ENCODE measurements at places on chromosomes 3 and 15.
A peak's percentile ranks its signal among the peaks of the same experiment; 100 is the strongest.

DNA sequence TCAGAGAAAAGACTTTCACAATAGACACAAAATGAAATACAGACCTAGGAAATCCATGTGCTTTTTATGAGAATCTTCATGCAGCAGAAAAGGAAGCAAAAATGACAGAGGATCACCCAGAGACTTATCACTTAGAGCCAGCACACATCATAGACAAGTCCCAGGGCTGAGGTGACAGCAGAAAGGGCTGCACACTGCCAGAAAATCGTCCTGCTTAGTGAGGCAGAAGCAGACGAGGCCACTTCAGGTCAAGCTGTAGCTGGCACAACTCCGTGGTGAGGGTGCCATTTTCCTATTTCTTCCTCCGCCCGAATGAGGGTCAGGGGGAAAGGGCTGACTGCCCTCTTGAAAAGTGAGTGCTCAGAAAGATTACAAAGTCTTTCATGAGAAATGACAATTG, 95.9 kb upstream of the TNIK start:
- no peak for DNase-seq

GRCh38 chr3:115330430-115330829, 183.3 kb upstream of the ZBTB20 start:
- no peak for DNase-seq

DNA sequence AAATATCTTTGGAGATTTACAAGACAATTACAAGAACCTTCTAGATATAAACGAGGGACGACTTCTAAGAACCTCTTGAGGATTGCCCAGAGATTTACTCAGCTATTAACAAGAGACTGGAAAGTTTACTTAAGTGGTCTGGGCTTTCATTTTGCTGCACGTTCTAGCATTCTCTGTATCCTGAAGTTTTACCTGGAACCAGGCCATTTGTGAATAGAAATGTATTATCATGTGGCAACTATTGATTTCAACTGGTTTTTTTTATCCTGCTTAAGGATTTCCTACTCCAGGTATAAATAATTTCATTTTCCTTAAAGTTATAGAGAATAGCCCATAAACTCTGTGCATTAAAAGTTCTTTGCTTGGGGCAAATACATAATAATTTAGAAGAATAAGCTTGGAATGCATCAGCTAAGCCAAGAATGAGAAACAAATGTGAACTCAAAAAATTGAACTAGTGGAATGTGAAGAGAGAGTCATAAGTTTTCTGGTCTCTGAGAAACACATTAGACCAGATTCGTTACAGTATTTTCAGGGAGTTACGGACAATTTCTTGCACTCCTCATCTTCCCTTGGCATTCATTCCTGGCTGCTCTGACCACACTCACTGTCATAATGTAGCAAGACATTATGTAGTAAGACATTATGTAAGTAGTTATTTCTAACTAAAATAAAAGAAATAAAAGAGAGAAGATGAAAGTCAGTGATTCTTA, 1.3 kb downstream of the AQP9 start:
- DNase-seq = no peak

DNA sequence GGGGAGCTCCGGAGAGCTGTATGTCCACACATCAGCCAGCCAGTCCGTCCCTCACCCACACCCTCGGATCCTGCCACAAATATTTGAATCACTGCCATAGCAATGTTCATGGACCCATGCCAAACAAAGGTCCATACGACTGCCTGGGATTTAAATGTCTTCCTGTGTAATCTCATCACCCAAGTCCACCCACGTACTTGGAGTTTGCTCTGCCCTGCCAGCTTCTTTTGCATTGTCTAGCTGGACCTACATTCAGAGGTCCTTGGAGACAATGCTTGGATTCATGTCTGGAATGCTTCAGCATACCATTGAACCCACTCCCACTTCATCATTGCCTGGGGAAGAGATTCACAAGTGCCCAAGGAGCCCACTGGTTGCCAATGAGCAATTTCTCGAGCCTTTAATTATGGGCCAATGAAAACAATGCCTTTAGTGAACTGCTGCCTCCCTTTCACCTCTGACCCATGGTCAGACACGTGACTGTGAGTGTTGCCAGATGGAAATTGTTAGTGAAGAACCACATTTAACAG, 90.4 kb upstream of the PHLDB2 start:
- no peak for DNase-seq

DNA sequence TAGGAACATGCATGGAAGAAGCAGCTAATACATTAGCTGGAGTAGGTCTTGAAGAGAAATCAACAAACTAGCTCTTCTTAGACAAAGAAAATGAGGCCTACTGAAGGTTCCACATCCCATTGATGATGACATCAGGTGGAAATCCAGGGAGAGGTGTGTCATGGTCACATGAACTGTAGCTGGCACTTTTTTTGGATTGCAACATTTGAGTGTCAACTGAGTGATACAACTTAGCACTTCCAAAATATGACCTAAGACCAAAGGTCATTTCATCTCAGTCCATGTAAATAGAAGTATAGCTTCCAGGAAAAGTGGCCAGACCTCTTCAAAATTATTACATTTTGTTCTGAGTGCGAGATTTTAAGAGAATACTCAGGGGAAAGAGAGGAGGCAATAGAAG, 117.2 kb upstream of the MEIS2 start:
- DNase-seq = no peak

GRCh38 chr15:60476713-60477112, 2.2 kb downstream of the ICE2 start:
- no peak for DNase-seq

GRCh38 chr15:92385096-92385495, 8.6 kb upstream of the ST8SIA2 start:
- no peak for DNase-seq

DNA sequence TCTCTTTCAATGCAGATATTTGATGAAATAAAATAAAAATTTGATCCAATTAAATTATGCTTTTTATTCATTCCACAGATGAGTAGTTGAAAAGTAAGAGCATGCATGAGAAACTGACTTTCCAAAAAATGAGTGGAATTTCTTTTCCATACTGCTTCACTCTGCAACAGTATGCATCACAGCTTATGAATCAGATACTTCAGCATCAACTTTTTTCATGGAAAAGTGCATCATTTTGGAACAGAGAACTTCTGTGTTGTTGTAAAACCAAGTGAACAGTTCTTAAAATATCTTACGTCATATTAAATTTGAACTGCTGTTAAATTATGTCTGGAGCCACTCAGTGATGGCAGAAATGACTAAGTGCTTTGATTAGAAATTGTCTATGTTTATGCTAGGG, 16.7 kb upstream of the SLC7A14 start:
- DNase-seq = no peak

DNA sequence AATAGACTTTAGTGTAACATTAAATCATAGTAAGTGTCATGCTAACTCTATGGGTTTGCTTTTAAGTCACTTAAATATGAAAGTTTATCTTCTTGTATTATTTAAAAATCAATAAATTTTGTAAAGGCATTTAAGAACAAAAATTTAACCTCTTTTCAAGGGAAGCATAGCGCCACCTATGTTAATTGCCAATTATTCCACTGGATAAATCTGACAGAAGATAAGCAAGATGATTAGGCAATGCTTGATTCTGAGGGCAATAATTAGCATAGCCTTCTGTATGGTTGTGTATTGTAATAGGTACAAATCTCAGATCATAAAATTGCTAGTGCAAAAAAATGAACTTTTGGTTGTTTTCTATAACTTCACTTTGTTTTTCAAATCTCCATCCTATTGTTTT, 560.1 kb downstream of the GRM7 start:
- DNase-seq = no peak

- DNase-seq = no peak
These were observed 17.0 kb upstream of the RPL29 start for GRCh38 chr3:52012699-52013098.

- no peak for DNase-seq
These were observed 44.0 kb downstream of the GASK1A start for GRCh38 chr3:43023066-43023465.

DNA sequence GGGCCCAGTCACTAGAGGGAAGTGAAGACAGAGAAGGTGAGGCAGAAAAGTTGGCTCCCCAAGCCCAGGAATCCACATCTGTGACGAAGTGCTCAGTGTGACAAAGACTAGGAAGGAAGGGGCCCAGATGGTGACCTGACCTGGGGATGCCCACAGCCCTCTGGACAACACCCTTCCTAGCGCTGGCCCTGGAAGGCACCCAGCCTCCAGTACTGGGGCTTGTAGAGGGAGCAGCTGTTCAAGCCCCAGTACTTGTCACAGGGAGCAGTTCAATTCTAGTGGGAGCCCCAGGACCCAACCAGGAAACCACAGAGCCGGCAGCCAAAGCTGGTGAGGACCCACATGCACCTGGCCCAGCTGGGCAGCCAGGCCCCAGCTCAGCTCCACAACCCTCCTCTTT, 190.8 kb downstream of the XXYLT1 start:
- peak; percentile 31 for DNase-seq

GRCh38 chr3:51002495-51002894, 327.8 kb downstream of the DOCK3 start:
- DNase-seq = no peak

DNA sequence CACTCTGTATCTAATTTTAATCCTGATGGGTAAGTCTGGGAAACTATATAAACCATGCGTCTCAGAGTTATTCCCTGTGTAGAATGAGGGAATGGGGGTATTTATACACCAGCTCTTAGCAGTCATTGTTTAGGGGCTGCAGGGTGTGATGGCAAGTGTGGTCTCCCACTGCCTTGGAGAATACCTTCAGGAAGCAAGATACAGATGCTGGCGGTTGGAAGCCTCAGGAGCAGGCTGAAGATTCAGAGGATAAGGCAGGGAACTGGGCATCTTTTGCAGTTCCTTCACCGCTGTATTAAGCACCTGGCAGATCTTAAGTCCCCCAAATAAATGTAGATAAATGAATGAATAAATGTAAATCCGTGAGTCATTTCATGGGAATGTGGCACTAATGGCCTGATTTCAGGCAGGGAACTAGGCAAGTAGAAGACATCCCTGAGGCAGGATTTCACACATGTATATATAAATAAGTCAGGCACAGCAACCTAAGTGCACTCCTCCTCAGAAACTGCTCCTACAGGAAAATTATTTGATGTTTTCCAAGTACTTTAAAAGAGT, 209.2 kb upstream of the GADL1 start:
- DNase-seq = no peak

- no peak for DNase-seq
These were observed 53.5 kb upstream of the PROK2 start for GRCh38 chr3:71838406-71838805.

GRCh38 chr3:43736558-43737440, 46.1 kb downstream of the ABHD5 start:
- DNase-seq = no peak

DNA sequence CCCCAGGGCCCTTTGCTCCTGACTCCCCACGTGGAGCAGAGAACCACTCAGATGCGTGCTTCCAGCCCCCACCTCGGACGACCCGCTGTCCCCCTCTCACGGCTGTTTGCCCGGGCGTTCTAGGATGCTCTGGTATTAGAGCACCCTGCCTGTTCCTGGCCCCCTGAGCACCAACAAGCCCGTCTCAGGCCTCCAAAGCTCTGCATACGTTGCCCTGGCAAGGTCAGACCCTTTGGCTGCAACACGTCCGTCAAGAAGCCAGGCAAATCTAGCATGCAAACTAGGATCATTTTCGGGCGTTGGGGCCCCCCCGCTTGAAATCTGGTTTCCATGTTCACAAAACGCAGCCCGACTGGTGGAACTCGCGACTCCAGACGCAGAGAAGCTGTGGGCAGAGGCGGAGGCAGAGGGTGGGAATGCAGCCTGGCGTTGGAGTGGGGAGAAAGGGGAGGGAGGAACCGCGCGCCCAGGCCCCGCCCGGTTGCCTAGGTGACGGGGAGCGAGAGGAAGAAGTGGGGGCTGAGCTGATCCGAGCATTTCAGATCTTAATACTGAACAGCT, 86.2 kb upstream of the PIAS1 start:
- DNase-seq = peak; percentile 67

GRCh38 chr3:122843604-122844003, 48.7 kb downstream of the SLC49A4 start:
- DNase-seq = no peak

DNA sequence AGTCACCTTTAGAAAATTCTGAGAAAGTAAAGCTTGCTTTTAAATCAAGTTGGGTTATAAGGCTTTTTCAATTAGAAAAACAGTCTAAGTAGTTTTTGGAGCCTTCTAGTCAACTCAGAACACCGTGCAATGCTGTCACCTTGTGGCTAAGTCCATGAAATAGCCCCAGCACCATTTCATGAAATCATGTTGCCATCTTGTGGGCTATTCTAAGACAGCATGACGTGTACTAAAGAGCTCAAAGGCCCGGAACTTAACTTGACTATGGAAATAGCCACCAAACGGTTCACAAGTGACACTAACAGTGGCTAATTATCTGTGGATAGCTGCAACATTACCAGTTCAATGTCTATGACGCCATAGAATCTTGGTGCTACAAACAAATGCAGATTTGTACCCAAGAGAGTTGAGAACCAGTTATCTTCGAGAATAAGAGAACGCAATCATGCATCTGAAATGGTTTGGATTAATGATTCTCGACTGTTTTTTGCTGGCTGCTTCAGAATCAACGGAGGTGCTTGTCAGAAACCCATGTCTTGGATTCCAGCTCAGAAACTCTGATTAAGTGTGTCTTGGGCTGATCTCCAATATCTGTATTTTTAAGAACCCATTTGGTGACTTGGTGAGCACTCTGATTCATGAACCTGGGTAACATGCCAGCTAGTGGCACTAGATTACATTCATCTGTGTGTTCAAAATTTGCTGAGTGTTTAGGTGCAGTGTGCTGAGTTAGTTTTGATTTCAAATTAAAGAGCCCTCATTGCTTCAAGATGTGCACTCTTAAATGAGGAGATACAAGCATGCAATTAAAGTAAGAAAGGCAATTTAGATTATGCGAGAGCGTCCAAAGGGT, 111.2 kb upstream of the MCTP2 start:
- peak; percentile 77 for DNase-seq

DNA sequence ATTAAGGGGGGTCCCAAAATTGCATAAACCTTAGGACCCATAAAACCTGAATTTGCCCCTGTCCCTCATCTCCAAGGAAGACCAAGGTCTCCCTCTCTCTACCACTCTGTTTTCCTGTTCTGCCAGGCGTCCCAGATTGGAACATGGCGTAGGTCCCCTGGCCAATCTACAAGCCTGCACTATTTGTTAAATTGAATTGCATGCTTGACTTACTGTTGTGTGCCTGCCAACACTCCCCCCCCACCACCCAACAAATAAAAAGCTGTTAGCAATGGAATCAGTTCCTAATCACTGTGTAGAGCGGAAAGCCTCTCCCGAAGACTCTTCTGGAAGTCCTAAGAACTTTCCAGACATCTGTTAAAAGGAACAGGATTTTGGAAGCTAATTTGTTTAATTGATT, 11.7 kb downstream of the CTXND1 start:
- peak; percentile 39 for DNase-seq

DNA sequence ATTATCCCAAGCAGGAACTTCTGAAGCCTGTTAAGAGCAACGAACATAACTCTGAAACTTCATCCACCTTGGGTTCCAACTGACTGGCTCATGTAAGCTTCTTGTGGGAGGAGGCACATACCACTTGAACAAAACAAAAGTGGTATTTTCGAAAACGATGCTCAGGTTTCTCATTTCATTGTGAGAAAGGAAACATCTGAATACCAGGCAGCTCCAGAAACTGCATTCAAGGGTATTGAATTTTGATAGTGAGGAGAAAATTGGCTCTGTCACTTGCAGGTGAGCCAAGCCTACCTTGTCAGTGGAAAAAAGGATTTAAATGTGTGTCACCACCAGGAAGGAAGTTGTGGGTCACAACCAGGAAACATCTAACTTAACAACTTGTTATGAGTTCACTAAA, 218.1 kb upstream of the SATB1 start:
- no peak for DNase-seq

GRCh38 chr3:16181361-16181760, 6.9 kb downstream of the GALNT15 start:
- no peak for DNase-seq
